T-helper 2 cell treated with Interferon-gamma antibody and Interleukin-4, amounts not matched to agents 5 μg/mL and 100 μg/mL, for 36 hours (primary cell): ENCODE measurements at places on chromosomes 7 and 10.

DNA sequence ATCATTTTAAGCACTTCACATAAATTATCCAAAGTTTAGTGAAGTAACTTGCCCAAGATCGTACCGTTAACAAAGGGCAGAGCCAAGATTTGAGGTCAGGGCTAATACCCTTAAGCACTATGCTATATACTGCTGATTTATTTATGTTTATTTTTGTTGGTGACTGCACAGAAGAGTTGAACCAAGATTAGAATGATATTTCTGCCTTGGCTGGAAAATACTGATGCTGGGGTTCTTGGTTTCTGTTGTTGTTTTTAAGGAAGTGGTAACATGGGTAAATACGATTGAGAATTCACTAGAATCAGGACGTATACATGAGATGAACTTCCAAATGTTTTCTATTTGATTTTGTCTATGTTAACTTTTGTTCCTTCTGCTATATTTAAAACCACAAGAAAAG is 9.3 kb downstream of the ADD3 start:
- DNase-seq = no peak

DNA sequence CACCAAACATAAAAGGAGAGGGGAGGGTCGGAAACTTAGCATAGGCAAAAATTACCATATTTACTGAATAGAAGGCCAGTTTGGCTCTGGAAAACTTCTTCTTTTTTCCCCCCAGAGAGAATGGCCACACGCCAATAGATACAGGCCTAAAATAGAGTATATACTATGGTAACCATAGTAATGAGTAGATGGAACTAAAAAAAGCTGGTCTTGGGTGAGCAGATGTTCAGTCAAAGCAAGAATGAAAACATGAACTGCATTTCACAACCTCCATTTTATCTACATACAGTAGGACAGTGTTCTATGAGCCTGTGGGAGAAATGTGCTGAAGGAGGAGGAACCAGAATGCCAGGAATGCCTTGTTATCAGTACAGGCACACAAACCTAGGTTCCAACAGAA is 141.7 kb upstream of the SEMA3A start:
- no peak for DNase-seq

- DNase-seq = no peak
Measured at GRCh38 chr10:78442836-78443550, 409.3 kb downstream of the RPS24 start.

- DNase-seq = no peak
Measured at GRCh38 chr7:30931929-30932540, 20.4 kb downstream of the AQP1 start.

DNA sequence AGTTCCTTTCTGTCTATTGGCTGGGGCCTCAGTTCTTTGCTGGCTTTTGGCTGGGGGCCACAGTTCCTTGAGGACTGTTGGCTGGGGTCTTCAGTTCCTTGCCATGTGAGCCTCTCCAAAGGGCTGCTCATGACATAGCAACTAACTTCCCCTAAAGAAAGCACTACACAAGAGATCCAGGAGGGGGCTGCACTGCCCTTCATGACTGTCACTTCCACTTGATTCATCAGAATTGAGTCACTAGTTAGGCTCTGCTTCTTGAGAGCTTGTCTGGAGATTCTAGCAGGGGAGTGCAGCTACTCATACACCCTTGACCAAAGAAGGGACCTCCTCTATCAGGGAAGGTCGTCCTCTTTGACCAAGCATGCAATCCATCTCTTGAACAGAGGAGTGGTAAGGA is 38.0 kb upstream of the MKX start:
- no peak for DNase-seq

- DNase-seq = peak; percentile 35
Measured at GRCh38 chr7:131546583-131547141, 9.8 kb downstream of the PODXL start.

DNA sequence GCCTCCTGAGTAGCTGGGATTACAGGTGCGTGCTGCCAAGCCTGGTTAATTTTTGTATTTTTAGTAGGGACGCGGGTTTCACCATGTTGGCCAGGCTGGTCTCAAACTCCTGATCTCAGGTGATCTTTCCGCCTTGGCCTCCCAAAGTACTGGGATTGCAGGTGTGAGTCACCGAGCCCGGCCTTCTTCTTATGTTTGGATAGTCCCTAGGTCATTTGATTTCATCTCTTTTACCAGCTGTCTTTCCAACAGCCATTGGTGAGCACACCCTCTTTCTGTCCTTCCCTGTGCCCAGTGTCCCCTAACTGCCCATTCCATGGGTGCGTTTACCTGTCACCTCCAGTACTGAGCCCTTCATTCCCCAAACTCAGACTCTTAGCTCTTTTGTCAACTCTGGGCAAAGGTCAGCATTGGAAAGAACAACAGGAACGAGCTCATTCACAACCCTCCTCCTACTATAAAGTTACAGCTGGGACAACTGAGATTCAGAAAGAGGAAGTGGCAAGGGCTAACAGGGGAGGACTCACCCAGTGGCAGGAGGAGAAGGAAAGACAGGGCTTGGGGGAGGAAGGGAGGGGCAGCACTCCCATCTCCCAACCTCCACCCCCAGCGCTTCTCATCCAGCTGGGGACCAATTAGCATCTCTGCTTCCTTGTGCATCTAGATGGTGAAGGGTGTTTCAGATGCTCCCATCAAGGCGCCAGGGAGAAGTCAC is 5.6 kb downstream of the SSC4D start:
- DNase-seq = no peak

- DNase-seq = no peak
Measured at GRCh38 chr7:1076184-1077072, 11.5 kb upstream of the GPER1 start.

DNA sequence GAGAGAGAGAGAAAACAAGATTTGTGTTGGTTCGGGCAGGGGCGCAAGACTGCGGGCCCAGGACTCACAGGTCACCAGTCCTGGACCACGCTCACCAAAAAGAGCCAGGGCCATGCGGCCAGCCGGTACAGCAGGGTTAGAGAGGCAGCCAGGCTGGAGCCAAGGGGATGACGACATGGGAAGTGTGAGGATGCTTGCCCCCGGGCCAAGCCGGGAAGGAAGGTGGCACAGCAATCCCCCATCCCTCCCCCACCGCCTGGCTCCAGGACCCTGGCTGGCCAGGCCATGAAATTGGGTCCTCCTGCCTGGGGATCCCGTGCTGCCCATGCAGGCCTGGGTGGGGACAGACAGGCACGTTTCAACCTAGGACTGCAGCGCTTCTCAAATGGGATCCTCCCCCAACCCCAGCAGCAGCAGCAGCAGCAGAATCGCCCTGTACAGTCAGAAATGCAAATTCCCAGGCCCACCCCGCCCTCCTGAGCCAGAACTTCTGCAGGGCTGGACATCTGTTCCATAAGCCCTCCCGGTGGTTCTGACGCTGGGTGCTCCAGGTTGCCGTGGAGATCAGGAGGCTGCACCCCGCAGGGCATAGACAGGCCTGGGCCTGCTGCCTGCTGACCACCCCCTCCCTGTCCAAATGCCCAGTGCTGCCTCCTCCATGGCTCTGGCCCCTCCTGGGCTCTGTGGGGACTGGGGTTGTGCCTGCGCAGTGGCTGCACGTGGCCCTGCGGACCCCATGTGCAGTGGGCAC is 35.0 kb downstream of the YKT6 start:
- no peak for DNase-seq

DNA sequence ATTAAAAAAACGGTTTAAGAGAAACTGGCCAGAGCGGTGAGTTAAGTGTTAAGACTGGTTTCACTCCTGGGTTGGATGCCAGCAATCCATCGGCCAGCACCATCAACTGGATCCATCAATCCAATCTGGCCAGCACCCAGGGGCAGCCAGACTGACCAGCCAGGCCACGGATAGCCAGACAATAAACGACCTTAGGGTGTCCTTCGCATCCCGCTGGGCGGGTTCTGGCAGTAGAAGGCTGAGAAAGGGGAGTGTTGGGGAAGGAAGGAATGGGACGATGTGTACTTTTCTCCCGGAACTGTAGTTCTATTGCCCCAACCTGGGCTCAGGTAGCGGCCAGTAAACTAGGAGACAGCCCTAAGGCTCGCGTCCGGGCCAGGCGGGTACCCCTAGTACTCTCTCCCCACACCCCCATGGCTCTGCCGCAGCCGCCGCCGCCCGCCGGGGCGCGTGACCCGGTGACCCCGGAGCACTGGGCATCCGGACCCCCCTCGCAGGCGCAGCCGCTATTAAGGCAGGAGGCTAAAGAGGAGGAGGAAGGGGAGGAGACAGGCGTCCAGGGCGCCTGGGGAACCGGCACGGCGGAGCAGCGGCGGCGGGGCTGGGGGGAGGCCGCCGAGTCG is at the start of gene CASD1:
Gene CASD1 (plus strand): TSS at position 546 of the 623 bp plus-strand sequence. CDS start 276 bp downstream, outside the sequence.
- peak; percentile 41 for DNase-seq

- peak; percentile 45 for DNase-seq
Measured at GRCh38 chr10:22693371-22693784, 21.0 kb downstream of the PIP4K2A start.
